ENCODE measurements at places on chromosomes 2 and 18.

GRCh38 chr2:45532181-45532580 is 78.9 kb downstream of the SRBD1 start:
- DNase-seq = no peak

DNA sequence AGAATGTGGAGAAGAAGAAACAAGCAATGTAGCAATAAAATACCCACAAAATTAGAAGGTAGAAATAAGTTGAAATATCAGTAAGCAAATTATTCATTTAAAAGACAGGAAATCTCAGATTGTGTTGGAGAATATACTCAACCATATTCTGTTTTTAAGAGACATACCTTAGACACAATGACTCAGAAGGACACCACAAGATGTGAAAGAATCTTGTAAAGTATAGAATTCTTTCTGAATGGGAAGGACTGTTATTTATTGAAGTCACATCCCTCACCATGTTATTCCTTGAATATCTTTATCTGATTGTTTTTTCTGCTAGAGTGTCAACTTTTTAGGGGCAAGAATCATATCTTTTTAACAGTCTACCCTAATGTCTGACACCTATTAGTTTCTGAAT is 50.4 kb downstream of the CTAGE1 start:
- DNase-seq = no peak

- peak; percentile 7 for DNase-seq
These were observed 183.7 kb upstream of the PXDN start for GRCh38 chr2:1927896-1928568.

DNA sequence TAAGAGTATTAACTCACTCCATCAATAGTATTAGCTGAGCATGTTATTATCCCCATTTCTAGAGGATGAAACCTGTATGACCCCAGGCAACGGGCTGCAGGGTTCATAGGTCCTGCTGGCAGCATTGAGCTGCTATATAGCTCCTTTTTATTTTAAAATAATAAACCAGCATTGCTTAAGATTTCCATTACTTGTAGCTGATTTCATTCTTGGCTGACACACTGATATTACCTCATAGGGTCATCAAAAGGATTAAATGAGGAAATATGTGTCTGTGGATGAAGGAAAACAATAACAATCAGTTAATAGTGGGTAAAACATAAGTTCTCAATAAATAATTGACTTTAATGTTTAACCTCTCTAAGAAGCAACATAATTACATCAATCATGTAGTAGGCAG is 48.3 kb upstream of the NRP2 start:
- DNase-seq = no peak

DNA sequence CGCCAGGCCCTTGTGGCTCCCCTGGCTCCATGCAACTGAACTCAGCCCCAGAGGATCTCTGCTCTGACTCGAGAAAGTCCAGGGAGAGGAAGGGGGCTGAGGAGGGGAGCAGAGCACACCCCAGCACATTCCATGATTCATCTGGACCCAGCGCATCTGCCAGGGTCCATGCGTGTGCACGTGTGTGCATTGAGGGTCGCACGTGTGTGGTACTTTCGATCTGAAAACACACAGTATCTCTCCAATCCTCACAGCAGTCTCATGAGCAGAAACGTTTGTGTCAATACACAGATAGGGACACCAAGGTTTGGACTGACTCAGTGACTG is 146.4 kb upstream of the ID2 start:
- DNase-seq = no peak

DNA sequence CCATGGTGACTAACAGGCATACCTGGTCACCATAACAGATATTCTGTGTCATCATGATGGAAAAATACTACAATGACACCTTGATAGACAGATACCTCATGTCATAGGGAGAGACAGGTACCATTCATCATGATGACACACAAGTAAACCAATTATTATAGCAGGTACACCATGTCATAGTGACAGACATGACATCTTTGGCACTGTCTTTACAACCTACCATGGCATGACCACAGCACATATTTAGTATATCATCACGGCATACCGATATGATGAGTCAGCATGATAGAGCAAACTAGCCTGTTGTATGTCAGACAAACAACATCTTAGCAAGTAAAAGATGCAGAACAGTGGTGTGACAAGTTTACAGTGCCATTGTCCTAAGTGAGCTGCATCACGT is 101.3 kb upstream of the KLHL29 start:
- DNase-seq = no peak

DNA sequence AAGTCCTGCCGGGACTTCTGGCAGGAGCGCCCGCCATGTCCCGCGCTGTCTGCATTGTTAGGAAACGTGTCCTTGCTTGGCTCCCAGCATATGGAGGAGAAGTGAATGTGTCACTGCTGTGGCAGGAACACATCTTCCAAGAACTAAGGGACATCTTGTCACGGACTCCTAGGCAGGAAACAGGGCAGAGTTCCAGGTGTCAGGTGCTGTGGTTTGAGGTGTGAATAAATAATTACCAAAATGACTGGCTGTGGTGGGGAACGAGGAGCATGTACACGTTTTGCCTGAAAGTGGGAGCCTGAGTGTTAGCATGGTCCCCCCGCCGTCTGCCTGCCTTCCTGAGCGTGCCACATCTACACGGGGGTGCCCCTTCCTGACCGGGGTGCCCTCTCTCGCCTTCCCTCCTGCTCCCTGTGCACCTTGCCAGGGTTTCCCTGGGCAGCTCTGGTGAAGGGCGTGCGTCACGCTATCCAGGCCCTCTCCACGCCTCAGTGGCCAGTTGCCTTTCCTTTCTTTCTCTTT is 237.5 kb downstream of the LDLRAD4 start:
- DNase-seq = no peak

- DNase-seq = no peak
These were observed 251.4 kb upstream of the ZEB2 start for GRCh38 chr2:144771348-144771747.

GRCh38 chr2:110858135-110858725 is 125.9 kb downstream of the ACOXL start:
- no peak for DNase-seq

GRCh38 chr2:12796657-12797056 is 79.9 kb downstream of the TRIB2 start:
- no peak for DNase-seq

- DNase-seq = no peak
These were observed 258.0 kb downstream of the GLI2 start for GRCh38 chr2:120993661-120994060.

- DNase-seq = no peak
These were observed 5.8 kb upstream of the CNDP1 start for GRCh38 chr18:74528478-74528877.

GRCh38 chr2:224126440-224126839 is 87.4 kb upstream of the SERPINE2 start:
- DNase-seq = no peak

- DNase-seq = no peak
These were observed 429.6 kb downstream of the NCKAP5 start for GRCh38 chr2:133138693-133139092.

DNA sequence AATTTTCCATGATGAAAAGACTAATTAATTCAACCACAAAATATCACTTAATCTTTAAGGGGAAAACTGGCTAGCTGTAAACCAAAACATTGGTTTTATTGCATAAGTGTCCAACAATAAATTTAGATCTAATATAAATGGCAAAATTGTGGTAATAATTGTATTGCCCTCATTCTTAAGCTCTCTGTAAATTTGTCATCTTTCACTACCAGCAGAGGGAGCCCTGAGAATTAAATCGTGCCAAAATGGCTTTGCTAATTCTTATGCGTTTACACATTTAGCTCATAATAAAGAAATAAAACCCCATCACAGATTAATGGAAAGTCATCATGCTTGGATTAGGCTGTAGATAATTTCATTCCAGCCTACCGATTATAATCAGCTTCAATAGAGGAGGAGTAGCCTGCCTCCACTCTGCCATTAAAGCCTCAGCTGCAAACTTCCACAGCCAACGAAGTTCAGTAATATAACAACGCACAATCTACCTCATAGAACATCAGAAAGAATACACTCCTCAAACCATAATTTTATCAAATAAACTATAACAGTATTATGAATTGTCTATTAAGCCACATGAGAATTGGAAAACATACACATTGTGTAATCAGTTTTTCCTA is 70.0 kb upstream of the ATP5MC3 start:
- DNase-seq = peak; percentile 61

GRCh38 chr18:35268821-35269220 is 21.2 kb downstream of the ZSCAN30 start:
- no peak for DNase-seq

GRCh38 chr2:232027530-232027929 is 66.0 kb downstream of the DIS3L2 start:
- DNase-seq = no peak

- DNase-seq = peak; percentile 62
These were observed 77.0 kb upstream of the CNGA3 start for GRCh38 chr2:98269274-98269673.

GRCh38 chr2:20473128-20473527 is 26.3 kb downstream of the RHOB start:
- no peak for DNase-seq

GRCh38 chr2:207683438-207683837 is 28.0 kb upstream of the CCNYL1 start:
- no peak for DNase-seq

- peak; percentile 71 for DNase-seq
These were observed 20.8 kb downstream of the CRIM1 start for GRCh38 chr2:36376319-36376765.

GRCh38 chr2:96214554-96214953 is 5.9 kb upstream of the STARD7 start:
- no peak for DNase-seq

- no peak for DNase-seq
These were observed 182.5 kb upstream of the NXPH2 start for GRCh38 chr2:138962686-138963085.

DNA sequence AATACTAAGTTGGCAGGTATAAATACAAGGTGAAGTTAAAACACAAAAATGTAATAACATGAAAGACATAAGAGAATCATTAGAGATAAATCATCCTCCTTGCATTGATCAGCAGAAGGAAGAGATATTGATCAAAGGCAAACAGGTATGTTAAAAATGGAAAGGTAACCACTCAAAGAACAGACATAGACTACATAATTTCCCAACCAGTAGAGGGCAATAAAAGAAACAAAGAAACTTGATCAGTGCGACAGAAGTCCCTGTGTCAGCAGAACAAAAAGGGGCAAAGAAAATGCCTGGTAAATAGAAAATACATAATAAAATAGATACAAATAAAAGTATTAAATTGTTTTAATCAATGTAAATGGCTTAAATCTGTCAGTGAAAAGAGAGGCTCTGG is 53.6 kb downstream of the FAM228A start:
- peak; percentile 31 for DNase-seq

- DNase-seq = no peak
These were observed 67.3 kb downstream of the RHBDD1 start for GRCh38 chr2:226903179-226903578.

DNA sequence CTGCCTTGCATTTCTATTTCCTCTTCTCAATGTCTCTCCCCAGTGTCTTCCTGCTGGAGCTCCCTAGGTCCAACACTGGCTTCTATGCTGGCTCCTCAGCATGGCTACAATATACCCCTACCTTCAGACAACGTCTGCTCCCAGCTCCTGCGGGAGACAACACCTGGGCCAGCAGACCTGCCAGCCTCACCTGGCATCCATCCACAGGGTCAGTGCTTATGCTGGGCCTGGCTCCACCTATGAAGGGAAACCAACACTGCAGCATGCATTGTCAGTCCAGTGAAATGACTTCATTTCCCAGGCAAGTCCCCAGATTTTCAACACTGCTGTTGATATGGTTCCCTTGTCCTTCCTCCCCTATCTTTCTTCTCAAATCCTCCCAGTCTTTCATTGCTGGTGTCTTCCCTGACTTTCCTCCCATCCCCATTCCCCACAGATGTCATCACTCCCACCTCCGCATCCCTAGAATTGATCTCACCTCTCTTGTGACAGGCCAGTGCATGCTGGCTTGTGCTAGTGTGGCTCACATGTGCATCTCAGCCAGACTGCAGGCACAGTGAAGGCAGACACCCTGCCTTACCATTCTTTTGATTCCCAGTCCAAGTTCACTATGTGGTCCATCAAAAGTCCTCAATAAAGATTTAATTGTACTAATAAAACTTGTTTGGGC is 98.0 kb downstream of the MYO5B start:
- DNase-seq = peak; percentile 14

GRCh38 chr2:58268685-58269084 is 27.6 kb upstream of the FANCL start:
- DNase-seq = no peak
